ENCODE measurements at places on chromosomes 2 and 18.

- H3K27ac ChIP-seq: no peak overlapping the region
- H3K4me3 ChIP-seq: no peak overlapping the region
- no peaks in the 10 kb centered on the region for H3K27me3 ChIP-seq
- H3K4me1 ChIP-seq: no peaks in the 10 kb centered on the region
Observed at GRCh38 chr2:168490946-168491605, 35.0 kb downstream of the CERS6 start.

DNA sequence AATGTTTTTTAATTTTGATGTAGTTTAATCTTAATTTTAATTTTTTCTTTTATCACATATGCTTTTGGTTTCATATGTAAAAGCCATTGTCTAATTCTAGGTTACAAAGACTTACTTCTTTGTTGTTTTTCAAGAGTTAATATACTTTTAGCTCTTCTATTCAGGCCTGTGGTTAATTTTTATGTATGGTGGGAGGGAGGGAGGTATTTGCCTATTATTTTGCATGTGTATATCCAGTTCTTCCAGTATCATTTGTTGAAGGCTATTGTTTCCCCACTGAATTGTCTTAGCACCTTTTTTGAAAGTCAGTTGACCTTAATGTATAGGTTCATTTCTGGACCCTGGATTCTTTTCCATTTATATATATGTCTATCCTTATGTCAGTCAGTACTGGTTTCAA lies 23.4 kb downstream of the USP14 start:
- H3K36me3 ChIP-seq: no peaks in the 10 kb centered on the region
- no peak overlapping the region for H3K27ac ChIP-seq
- DNase-seq: no peak
- no peaks in the 10 kb centered on the region for H3K4me1 ChIP-seq

DNA sequence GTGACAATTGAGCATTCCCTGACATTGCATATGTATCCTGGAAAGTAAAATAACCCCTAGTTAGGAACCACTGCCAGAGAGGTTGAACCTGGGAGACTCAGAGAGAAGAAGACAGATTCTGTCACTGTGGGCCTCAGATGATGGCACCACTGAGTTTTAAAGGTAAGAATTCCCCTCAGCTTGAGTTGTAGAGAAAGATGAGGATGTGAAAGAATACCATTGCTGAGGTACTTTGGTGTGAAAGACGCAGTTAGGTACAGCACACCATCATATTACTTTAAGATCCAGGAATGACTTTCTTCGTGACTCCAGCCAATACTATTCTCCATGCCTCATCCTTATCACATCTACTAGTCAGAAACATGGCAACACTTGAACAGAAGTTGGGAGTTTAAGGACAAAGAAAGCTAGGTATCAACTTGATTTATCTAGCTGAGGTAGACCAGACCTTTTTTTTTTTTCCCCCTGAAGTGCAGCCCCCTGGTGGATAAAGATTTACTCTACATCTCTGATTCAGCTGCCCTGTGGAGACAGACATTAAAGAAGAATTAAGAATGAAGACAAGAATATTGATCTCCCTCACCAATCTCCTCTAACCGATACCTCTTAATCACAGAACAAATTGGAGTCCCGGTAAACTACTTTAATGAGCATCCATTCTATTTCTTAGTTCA lies 630.5 kb upstream of the FANCL start:
- no peaks in the 10 kb centered on the region for H3K36me3 ChIP-seq
- no peak overlapping the region for H3K4me3 ChIP-seq
- H3K27me3 ChIP-seq: no peaks in the 10 kb centered on the region
- DNase-seq: no peak

DNA sequence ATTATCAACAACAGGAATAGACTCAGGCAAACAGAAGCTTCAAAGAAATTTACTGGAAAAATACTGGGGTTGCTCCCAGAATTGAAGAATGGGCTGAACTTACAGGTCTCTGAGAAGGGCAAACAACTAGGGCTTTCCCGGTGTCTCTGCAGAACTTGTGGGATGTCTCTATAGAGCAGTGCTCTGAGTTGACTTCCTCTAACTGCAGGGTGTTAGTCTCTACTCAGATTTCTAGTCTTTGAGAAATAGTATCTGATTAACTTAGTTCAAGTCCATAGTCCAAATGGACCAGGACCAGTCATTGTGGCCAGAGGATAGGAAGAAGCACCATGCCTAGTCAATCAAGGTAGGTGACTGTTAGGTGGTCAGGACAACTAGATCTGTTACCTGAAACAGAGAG lies 45.8 kb downstream of the LIMS1 start:
- no peak overlapping the region for H3K4me3 ChIP-seq
- no peak overlapping the region for H3K27ac ChIP-seq
- H3K4me1 ChIP-seq: peaks cover 46% of the 10 kb centered on the region
- no peak for DNase-seq

GRCh38 chr18:13447621-13448334 lies 229.2 kb downstream of the LDLRAD4 start:
- H3K4me1 ChIP-seq: peaks cover 11% of the 10 kb centered on the region
- no peak overlapping the region for H3K27ac ChIP-seq
- H3K36me3 ChIP-seq: no peaks in the 10 kb centered on the region
- no peak for DNase-seq

DNA sequence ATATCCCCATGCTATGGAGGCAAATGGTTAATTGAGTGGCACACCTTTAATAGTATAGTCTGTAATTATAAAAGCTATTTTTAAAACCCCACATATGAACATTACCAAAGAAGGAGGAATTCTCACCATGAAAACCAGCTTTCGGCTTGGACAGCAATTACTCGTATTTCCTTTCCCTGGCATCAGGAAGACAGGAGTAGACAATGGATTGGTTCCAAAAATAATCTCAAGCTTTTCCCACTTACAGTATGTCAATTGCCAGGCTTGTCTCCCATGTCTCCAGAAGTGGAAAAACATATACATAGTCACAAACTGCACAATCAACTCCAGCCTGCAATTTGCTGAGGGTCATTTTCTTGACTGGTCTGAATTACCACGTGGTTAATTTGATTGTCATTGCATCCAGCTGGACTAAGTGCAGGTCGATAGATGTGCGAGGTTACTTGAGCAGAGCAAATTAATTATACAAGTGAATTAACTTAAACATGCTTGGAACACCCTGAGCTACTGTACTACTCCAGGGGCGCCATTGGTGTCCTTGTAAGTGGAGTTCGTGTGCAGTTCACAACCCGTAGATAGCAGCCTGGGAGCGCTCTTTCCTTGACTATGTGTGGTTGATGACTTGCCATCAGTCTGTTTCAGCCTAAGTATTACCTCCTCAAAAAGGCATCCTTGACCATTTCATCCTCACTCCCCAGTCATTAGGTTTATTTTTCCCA lies 124.3 kb upstream of the PELI1 start:
- no peak overlapping the region for H3K4me3 ChIP-seq
- H3K27me3 ChIP-seq: no peaks in the 10 kb centered on the region
- H3K36me3 ChIP-seq: no peaks in the 10 kb centered on the region

GRCh38 chr2:177727577-177728398 lies 335.2 kb downstream of the AGPS start:
- no peaks in the 10 kb centered on the region for H3K27me3 ChIP-seq
- H3K4me3 ChIP-seq: no peak overlapping the region
- no peak for DNase-seq
- H3K4me1 ChIP-seq: no peaks in the 10 kb centered on the region

GRCh38 chr2:219650426-219651248 lies 23.2 kb downstream of the SLC4A3 start:
- no peaks in the 10 kb centered on the region for H3K36me3 ChIP-seq
- DNase-seq: no peak
- no peak overlapping the region for H3K4me3 ChIP-seq
- H3K4me1 ChIP-seq: peaks cover 4% of the 10 kb centered on the region
- H3K27me3 ChIP-seq: no peaks in the 10 kb centered on the region

- H3K27ac ChIP-seq: peak overlapping the region; percentile 95
- DNase-seq: no peak
- no peaks in the 10 kb centered on the region for H3K36me3 ChIP-seq
- H3K27me3 ChIP-seq: no peaks in the 10 kb centered on the region
Observed at GRCh38 chr2:96259497-96259921, 6.3 kb downstream of the TMEM127 start.

DNA sequence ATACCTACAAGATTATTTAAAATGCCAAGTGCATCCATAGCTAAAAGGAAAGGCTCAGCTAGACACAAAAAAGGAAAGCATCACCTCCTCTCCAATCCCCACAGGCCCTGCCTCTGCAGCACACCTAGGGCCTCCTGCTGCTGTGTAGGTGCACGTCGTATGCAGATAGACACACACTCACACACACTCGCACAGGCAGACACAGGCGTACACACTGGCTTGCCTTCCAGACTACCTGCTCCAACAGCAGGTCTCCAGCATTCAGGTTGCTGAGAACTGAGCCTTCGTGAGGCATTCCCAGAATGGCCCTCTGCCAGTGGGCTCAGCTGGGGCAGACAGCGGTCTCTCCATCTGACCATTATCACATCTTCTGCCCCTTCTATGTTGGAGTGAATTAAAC lies 35.3 kb upstream of the FRZB start:
- H3K27ac ChIP-seq: no peak overlapping the region
- DNase-seq: no peak
- H3K36me3 ChIP-seq: no peaks in the 10 kb centered on the region
- no peaks in the 10 kb centered on the region for H3K4me1 ChIP-seq

GRCh38 chr2:190786404-190787166 lies 94.0 kb upstream of the GLS start:
- no peaks in the 10 kb centered on the region for H3K27me3 ChIP-seq
- DNase-seq: peak; percentile 46
- no peaks in the 10 kb centered on the region for H3K36me3 ChIP-seq
- H3K4me3 ChIP-seq: no peak overlapping the region
- H3K27ac ChIP-seq: no peak overlapping the region
- peaks cover 7% of the 10 kb centered on the region for H3K4me1 ChIP-seq

DNA sequence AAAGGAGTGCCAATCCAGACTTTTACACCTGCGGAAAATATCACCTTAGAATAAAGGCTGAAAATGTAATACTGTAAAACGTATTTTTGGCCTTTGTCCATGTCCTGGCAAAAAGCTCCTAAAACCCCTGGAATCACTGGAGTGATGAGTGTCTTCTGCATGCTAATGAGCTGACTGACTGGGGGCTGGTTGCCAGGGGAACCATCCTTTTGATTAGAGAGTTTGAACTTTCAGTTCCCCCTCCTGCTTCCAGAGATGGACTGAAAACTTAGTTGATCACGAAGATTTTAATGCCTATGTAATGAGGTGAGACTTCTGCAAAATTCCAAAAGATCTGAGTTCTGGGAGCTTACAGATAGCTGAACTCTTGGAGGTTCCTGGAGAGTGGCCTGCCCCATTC lies 20.5 kb downstream of the PUM2 start:
- H3K4me3 ChIP-seq: no peak overlapping the region
- H3K27ac ChIP-seq: no peak overlapping the region
- no peaks in the 10 kb centered on the region for H3K27me3 ChIP-seq
- H3K36me3 ChIP-seq: no peaks in the 10 kb centered on the region
- DNase-seq: no peak

- DNase-seq: no peak
- no peak overlapping the region for H3K4me3 ChIP-seq
- peaks cover 10% of the 10 kb centered on the region for H3K4me1 ChIP-seq
Observed at GRCh38 chr2:113851640-113852039, 38.2 kb upstream of the ACTR3 start.

- H3K27ac ChIP-seq: no peak overlapping the region
- H3K4me3 ChIP-seq: no peak overlapping the region
- no peaks in the 10 kb centered on the region for H3K36me3 ChIP-seq
- H3K27me3 ChIP-seq: peaks cover 62% of the 10 kb centered on the region
- peaks cover 17% of the 10 kb centered on the region for H3K4me1 ChIP-seq
- no peak for DNase-seq
Observed at GRCh38 chr2:134714228-134714627, 4.6 kb downstream of the TMEM163 start.

- H3K36me3 ChIP-seq: no peaks in the 10 kb centered on the region
- no peak overlapping the region for H3K4me3 ChIP-seq
- H3K27me3 ChIP-seq: no peaks in the 10 kb centered on the region
- no peak overlapping the region for H3K27ac ChIP-seq
Observed at GRCh38 chr2:2046497-2046896, 284.6 kb downstream of the MYT1L start.

- H3K4me1 ChIP-seq: no peaks in the 10 kb centered on the region
- no peaks in the 10 kb centered on the region for H3K27me3 ChIP-seq
- H3K36me3 ChIP-seq: no peaks in the 10 kb centered on the region
- H3K27ac ChIP-seq: no peak overlapping the region
- no peak for DNase-seq
- no peak overlapping the region for H3K4me3 ChIP-seq
Observed at GRCh38 chr2:174059178-174059883, 94.2 kb upstream of the SP3 start.

GRCh38 chr2:166882851-166883250 lies 5.4 kb upstream of the XIRP2 start:
- no peak overlapping the region for H3K27ac ChIP-seq
- H3K4me3 ChIP-seq: no peak overlapping the region
- no peaks in the 10 kb centered on the region for H3K36me3 ChIP-seq

DNA sequence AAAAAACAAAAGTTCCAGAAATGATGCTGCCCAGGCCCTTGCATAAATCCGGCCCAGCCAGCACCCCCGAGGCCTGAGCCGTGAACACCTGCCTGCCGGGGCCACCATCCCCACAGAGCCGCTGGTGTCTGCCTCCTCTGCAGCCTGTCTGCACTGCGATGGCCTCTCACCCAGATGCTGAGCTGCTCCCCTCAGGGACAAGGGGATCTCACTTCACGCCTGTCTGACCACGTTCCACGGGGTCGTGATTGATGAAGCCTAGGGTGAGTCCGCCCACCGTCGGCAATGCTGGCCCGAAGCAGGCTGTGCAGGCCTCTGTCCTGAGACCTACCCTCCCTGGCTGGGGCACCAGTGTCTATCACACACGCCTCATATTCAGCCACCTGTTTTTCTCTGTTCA lies 444.2 kb downstream of the EIPR1 start:
- no peak for DNase-seq
- no peaks in the 10 kb centered on the region for H3K27me3 ChIP-seq
- H3K4me3 ChIP-seq: no peak overlapping the region
- no peaks in the 10 kb centered on the region for H3K36me3 ChIP-seq
- H3K27ac ChIP-seq: no peak overlapping the region

DNA sequence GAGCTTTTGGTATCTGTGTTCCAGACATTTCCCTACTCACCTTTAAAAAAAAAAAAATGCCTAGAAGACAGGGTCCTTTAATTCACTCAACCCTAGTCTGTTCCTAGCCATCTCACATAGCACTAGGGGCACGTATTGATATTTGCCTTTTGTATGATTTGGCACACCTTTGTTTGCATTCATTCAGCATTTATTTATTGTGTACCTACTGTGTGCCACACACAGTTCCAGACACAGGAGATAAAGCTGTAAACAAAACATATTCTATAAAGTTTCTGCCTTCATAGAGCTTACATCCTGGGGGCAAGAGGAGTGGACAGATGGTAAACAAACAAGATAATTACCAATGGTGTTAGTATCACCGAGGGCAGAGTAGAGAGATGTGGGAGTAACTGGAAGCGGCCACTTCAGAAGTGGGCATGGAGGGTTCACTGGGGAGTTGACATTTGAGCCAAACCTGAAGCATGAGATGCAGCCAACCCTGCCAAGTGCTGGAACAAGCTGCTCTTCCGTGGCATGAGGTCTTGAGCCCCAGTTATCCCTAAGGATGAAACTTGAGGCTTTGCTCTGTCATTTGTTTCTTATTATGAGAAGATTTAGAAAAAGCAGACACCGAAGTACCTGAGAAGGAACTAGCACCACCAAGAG lies 18.2 kb downstream of the MAPRE2 start:
- H3K4me3 ChIP-seq: no peak overlapping the region
- no peaks in the 10 kb centered on the region for H3K4me1 ChIP-seq
- no peaks in the 10 kb centered on the region for H3K36me3 ChIP-seq
- no peak overlapping the region for H3K27ac ChIP-seq

GRCh38 chr18:45090526-45091140 lies 409.9 kb downstream of the SETBP1 start:
- H3K27ac ChIP-seq: no peak overlapping the region
- no peaks in the 10 kb centered on the region for H3K4me1 ChIP-seq
